Left ventricle myocardium inferior (tissue), 1 donor: ENCODE measurements at places on chromosomes 2 and 18. TPM values are rescaled to one million over a fixed set of nuclear protein-coding genes. Genes with fewer than 3 reads are reported as not detected.
A peak's percentile ranks its signal among the peaks of the same experiment; 100 is the strongest.

Gene M1AP
- total RNA-seq = not detected

Gene CROCC2
- not detected for total RNA-seq

Gene ACTR1B
- total RNA-seq = 65.2 TPM

- no peak overlapping the region for H3K4me3 ChIP-seq
- peaks cover 26% of the 10 kb centered on the region for H3K4me1 ChIP-seq
- H3K27ac ChIP-seq = no peak overlapping the region
- no peaks in the 10 kb centered on the region for H3K27me3 ChIP-seq
- no peak for DNase-seq
- H3K36me3 ChIP-seq = no peaks in the 10 kb centered on the region
Observed at GRCh38 chr2:109702250-109702985, 88.3 kb downstream of the SOWAHC start.

- peaks cover 10% of the 10 kb centered on the region for H3K36me3 ChIP-seq
- peaks cover 52% of the 10 kb centered on the region for H3K4me1 ChIP-seq
- DNase-seq = no peak
- H3K27ac ChIP-seq = no peak overlapping the region
- no peak overlapping the region for H3K4me3 ChIP-seq
Observed at GRCh38 chr18:9188359-9189231, 52.0 kb downstream of the ANKRD12 start.

DNA sequence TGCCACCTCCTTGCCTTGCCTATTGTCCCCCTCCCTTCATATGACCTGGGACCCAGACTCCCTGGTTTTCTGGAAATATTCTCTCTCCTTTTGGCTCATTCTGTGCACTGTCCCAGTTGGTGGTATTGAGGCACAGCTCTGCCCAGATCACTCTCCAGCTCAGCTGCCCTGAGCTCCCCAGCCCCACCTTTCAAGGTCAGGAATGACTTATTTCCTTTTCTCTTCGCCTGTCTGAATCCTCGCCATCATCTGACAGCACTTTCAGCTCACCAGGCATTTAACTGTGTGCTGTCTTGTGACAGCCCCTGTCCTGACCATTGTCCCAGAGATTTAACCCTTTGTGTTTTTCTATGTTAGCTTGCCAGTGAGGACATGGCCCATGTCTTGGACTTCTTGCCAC, 133.0 kb downstream of the MSH2 start:
- no peak overlapping the region for H3K4me3 ChIP-seq
- no peak for DNase-seq
- peaks cover 17% of the 10 kb centered on the region for H3K4me1 ChIP-seq
- no peaks in the 10 kb centered on the region for H3K27me3 ChIP-seq
- no peak overlapping the region for H3K27ac ChIP-seq

DNA sequence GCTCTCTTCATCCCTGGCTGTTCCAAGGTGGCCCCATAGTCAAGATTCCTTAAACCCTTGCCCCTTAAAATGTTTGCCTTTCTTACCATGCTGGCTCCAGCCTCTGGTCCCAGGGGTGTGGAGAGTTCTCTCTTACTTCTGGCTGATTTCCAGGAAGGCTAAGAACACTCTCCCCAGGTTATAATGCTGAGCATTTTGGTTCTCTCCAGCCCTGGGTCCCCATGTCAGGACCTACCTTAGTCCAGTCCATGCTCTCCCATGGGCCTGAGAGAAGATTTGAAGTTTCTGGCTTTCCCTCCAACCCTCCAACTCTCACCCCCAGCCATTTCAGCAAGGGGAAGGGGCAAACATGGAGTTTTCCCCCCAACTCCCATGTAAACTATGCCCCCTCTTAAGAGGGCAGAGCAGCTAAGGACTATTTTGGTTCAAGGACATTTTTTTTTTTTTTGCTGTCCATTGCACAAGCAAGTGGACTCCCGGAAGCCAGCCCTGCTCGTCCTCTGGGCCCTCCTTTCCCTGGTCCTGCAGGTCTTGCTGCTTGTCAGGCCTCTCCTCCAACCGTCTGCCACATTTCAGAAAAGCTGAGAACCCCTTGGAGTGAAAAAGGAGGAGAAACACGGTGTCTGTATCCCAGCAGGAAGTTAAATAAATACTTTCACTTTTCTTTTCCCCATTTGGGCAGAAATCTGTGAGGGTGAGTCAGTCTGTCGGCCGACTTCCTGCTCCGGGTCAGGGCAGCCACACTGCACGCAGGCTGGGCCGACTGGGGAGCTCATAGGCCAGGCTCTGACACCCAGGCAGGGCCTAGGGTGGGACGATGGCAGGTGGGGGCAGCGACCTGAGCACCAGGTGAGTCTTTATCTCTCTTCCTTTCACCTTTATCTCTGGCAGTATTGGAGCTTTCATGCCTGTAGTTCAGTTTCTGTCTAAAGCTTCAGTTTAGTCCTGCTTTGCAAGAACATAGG, at the start of gene SP140L:
SP140L (plus strand) TSS at position 741 of the 965 bp plus-strand sequence; CDS start at position 818, 77 bp downstream.
- H3K27ac ChIP-seq = peak within 1 kb of the TSS; percentile 89
- no peaks in the 10 kb centered on the region for H3K36me3 ChIP-seq
- H3K4me1 ChIP-seq = peaks cover 38% of the 10 kb centered on the region
- DNase-seq = peak; percentile 73
- peak within 1 kb of the TSS; percentile 66 for H3K4me3 ChIP-seq
- no peaks in the 10 kb centered on the region for H3K27me3 ChIP-seq

GRCh38 chr18:5983488-5983887, 88.2 kb upstream of the TMEM200C start:
- no peak overlapping the region for H3K27ac ChIP-seq
- no peak for DNase-seq
- H3K4me3 ChIP-seq = no peak overlapping the region
- peaks cover 25% of the 10 kb centered on the region for H3K27me3 ChIP-seq
- peaks cover 16% of the 10 kb centered on the region for H3K4me1 ChIP-seq

DNA sequence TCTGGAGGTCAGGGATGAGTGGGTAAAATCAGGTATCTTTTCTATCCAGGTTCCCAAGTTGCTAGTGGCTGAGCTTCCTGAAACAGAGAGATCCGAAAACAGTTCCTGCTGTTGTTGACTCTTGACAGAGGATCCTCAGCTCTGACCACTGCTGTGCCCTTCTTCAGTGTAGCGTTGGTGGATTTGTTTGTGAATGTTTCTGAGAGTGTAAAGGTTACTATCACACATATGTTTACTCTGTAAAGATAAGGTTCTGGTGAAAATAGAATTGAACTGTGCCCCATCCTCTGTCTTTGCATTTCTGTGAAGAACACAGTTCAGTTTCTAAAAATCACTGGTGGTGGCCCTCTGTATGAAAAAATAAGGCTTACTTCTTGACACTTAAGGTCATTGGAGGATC, 119.8 kb downstream of the LDLRAD4 start:
- H3K4me1 ChIP-seq = peaks cover 19% of the 10 kb centered on the region
- no peaks in the 10 kb centered on the region for H3K36me3 ChIP-seq
- H3K27me3 ChIP-seq = no peaks in the 10 kb centered on the region
- H3K27ac ChIP-seq = no peak overlapping the region

DNA sequence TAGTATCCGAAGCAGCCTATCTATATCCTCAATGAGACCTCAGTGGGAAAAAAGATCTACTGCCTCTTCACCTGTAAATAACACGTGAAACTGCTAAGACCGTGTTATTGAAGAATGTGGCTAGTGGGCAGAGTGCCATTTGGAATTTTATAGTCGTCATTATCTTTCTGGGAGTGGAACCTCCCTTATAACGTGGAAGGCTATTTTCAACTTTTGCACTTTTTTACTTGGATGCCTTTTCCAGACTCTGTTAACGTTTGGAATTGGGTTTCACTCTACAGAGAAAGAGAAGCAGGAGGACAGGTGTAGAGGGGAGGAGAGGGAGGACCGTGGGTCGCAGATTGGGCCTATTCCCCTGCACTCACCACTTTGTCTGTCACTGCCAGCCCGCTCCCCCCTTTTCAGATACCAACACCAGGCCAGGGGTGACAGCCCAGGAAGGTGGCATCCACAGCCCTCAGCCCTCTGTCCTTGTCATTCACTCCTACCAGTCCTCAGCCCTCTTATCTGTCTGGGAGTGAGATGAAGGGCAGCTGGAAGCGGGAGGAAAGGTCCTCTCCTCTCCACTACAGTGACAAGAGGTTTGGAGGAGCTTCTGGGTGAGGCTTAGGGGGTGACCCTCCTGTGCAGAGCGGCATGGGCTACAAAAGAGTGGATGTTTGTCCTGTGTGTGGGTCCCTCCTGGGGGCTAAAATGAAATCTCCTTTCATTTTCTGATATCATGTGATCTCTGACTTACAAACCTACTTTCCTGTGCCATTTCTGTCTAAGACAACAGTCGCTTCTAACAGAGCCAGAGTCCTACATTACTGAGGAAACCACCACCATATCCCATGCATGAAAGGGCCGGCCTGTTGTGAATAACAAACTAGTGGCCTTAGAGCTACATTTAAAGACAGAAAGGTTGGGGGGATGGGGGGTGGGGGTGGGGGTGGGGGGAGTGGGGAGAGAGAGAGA, 23.9 kb upstream of the CEP68 start:
- H3K4me3 ChIP-seq = no peak overlapping the region
- H3K4me1 ChIP-seq = peaks cover 14% of the 10 kb centered on the region
- H3K36me3 ChIP-seq = no peaks in the 10 kb centered on the region
- no peaks in the 10 kb centered on the region for H3K27me3 ChIP-seq
- H3K27ac ChIP-seq = no peak overlapping the region

- H3K27ac ChIP-seq = peak overlapping the region; percentile 12
- no peaks in the 10 kb centered on the region for H3K4me1 ChIP-seq
- no peaks in the 10 kb centered on the region for H3K36me3 ChIP-seq
- H3K27me3 ChIP-seq = no peaks in the 10 kb centered on the region
Observed at GRCh38 chr18:9701609-9702349, 6.3 kb upstream of the RAB31 start.

GRCh38 chr2:3246406-3246805, 131.2 kb downstream of the EIPR1 start:
- peaks cover 26% of the 10 kb centered on the region for H3K36me3 ChIP-seq
- no peak overlapping the region for H3K27ac ChIP-seq
- H3K4me1 ChIP-seq = no peaks in the 10 kb centered on the region
- DNase-seq = no peak

DNA sequence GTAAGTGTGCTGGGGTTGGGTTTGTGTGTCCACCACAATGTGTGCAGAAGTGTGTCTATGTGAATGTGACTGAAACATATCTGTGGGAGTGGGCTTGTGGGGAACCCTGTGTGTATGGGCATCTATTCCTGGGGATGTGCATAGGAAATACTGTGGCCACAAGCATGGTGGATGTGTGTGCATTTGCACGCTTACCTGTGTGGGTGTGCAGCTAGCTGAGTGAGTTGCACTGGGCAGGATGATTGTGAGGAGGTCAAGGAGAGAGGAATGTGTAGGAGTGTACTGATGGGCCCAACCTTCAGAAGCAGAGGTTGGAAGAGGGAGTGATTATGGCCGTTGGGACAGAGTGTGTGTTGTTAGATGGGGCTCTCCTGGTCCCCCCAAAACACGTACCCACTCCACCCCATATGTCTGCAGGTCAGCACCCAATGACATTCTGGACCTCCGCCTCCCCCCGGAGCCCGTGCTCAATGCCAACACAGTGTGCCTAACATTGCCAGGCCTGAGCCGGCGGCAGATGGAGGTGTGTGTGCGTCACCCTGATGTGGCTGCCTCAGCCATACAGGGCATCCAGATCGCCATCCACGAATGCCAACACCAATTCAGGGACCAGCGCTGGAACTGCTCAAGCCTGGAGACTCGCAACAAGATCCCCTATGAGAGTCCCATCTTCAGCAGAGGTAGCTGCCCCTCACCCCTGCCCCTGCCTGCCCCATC, 1.2 kb downstream of the WNT10A start:
- no peaks in the 10 kb centered on the region for H3K36me3 ChIP-seq
- peaks cover 98% of the 10 kb centered on the region for H3K27me3 ChIP-seq
- H3K4me3 ChIP-seq = no peak overlapping the region
- no peak overlapping the region for H3K27ac ChIP-seq

- no peaks in the 10 kb centered on the region for H3K27me3 ChIP-seq
- peak overlapping the region; percentile 63 for H3K27ac ChIP-seq
- no peak overlapping the region for H3K4me3 ChIP-seq
Observed at GRCh38 chr2:46376586-46376985, 79.4 kb downstream of the EPAS1 start.

GRCh38 chr2:32565902-32566301, 61.9 kb upstream of the TTC27 start:
- peaks cover 30% of the 10 kb centered on the region for H3K36me3 ChIP-seq
- H3K27ac ChIP-seq = no peak overlapping the region

DNA sequence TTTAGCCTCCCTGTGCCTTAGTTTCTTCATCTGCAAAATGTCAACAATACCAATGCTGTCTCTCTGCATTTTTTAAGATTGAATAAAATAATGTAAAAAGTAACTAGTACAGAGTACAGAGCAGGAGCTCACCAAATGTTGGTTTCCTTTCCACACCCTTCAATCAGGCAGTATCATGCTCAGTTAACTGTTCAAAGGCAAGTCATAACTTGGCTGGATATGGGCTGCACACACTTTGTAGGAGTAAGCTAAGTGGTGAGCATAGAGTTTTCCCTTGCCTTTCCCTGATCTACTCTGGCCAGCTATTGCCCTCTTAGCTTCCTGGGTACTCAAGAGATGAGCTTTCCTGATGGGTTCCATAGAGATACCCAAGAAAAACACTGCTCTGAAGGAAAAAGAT, 77.9 kb downstream of the CYBRD1 start:
- no peaks in the 10 kb centered on the region for H3K36me3 ChIP-seq
- H3K27me3 ChIP-seq = peaks cover 59% of the 10 kb centered on the region
- H3K4me3 ChIP-seq = no peak overlapping the region
- no peaks in the 10 kb centered on the region for H3K4me1 ChIP-seq
- DNase-seq = no peak

- H3K27ac ChIP-seq = no peak overlapping the region
- no peak overlapping the region for H3K4me3 ChIP-seq
- peaks cover 4% of the 10 kb centered on the region for H3K4me1 ChIP-seq
- H3K36me3 ChIP-seq = no peaks in the 10 kb centered on the region
Observed at GRCh38 chr2:16317211-16317830, 348.3 kb downstream of the CYRIA start.

GRCh38 chr18:32289483-32290075, 99.7 kb downstream of the MEP1B start:
- H3K4me3 ChIP-seq = no peak overlapping the region
- H3K27me3 ChIP-seq = no peaks in the 10 kb centered on the region
- no peaks in the 10 kb centered on the region for H3K4me1 ChIP-seq
- H3K36me3 ChIP-seq = peaks cover 12% of the 10 kb centered on the region
- H3K27ac ChIP-seq = no peak overlapping the region

DNA sequence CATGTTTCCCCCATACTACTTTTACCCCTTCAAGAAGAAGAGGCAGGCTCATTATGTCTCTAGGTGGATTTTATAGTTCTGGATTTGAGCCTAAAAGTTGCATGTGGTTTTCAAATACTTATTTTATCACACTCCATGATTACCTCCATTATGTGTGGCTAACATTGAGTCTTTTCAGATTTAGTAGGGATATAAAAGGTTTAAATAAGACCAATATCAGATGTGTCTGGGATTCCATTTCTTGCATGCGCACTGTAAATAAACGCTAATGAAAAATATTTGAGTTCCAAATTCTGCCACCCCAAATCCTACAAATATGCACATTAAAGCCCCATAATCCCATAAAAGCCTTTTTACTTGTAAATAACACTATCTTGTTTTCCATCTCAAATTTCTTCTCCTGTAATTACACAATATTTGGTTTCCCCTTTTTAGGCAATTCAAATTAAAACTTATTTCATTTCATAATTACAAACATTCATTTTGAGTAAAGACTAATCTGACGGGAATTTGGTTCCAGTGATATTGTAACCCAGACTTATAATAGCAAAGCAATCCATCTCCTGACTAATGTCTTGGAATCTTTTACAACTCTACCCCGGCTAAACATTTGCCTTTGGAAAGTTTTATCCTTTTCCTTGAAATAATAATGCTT, 600.0 kb downstream of the SLC4A3 start:
- H3K36me3 ChIP-seq = no peaks in the 10 kb centered on the region
- no peak overlapping the region for H3K27ac ChIP-seq
- H3K4me1 ChIP-seq = no peaks in the 10 kb centered on the region

GRCh38 chr2:202032846-202033316, 774 bp upstream of the FZD7 start:
- peaks cover 47% of the 10 kb centered on the region for H3K27me3 ChIP-seq
- peaks cover 58% of the 10 kb centered on the region for H3K4me1 ChIP-seq
- peak overlapping the region; percentile 98 for H3K27ac ChIP-seq

- H3K27me3 ChIP-seq = no peaks in the 10 kb centered on the region
Observed at GRCh38 chr2:230879891-230880290, 15.1 kb downstream of the ITM2C start.
